ENCODE measurements at places on chromosomes 3 and 15.

- DNase-seq = no peak
These were observed 130.2 kb upstream of the LMOD3 start for GRCh38 chr3:69252631-69253030.

DNA sequence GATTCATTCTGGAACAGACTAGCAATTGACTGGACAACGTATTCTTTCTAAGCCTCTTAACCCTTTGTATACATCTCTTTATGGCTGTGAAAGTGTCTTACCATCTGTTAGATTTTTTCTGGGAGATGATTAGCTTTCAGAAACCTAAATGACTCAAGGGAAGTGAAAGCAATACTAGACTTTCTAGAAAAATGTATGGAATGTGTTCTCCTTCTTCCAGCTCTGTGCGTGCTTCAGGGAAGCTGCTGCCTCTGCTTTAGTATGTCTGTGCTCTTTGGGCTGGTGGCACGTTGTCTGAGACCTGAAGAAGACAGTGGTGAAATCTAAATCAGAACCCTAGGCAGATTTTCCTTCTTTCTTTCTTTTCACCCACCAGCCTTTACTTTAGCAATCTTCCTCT lies 89.5 kb downstream of the ITPR1 start:
- peak; percentile 27 for DNase-seq

- DNase-seq = peak; percentile 19
These were observed 27.6 kb upstream of the UBP1 start for GRCh38 chr3:33467786-33468185.

DNA sequence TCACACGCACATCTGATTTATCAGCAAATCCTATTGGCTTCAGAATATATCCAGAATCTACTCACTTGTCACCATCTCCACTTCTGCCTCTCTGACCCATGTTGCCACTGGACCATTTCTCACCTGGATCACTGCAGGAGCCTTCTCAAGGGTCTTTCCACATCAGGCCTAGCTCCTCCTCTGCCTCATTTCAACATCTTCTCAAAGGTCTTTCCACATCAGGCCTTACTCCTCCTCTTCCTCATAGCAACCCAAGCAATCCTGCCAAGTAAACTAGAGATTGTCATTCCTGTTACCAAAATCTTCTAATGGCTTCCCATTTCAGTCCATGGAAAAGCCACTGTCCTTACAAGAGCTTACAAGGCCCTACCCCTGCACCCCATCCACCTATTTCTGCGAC lies 18.0 kb upstream of the DUT start:
- no peak for DNase-seq

DNA sequence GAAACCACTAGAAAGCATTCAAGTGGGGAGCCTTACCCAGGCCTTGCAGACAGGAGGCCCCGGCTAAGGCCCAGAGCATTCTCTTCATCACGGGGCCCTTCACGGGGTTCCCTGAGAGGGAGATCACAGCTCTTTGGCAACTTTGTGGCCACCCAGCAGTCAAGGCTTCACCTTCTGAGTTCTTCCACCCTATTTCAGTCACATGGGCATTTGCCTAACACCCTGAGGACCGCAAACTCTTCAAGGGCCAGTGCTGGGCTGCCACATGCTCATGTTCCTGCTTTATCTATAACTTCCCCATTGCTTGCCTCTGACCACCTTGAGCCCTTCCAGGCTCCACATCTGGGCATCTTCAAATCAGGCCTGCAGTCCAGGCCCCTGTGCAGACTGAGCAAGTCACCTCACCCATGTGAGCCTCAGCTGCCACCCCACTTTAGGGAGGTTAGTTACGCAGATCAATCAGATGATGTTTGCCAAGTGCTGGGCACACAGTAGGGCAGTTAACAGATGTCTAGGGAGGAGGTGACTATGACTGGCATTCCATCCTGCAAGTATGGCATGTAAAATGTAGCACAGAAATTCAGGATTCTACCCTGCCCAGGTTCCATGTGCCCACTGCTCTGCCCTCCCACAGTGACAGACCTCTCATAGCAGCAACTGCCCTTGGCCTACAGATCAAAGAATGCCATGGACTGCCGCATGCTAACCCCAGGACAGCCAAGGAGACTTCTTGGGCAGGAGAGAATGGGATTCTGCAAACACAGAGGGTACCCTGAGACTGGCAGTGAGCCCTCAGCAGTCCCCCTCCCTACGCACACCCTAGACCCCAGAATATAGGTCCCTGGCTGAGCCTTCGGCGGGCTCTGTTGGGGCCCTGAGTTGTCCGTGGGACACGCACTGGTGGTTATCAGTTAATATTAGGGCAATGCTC lies 37.6 kb upstream of the ZNF710 start:
- no peak for DNase-seq

DNA sequence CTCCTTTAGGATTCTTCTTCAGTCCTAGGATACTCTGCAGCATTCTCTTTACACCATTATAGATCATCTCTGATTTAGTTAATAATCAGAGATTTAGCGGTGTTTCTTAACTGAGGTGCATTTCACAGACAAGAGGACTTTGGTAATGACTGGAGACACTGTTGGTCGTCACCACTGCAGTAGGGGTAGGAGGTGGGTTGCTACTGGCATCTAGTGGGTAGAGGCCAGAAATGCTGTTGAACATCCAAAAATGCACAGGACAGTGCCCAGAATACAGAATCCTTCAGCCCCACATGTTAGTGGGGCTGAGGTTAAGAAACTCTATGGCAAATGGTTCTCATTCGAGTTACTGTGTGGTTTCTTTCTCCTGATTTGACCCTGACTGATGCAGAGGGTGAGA lies 80.4 kb upstream of the LMCD1 start:
- DNase-seq = no peak

DNA sequence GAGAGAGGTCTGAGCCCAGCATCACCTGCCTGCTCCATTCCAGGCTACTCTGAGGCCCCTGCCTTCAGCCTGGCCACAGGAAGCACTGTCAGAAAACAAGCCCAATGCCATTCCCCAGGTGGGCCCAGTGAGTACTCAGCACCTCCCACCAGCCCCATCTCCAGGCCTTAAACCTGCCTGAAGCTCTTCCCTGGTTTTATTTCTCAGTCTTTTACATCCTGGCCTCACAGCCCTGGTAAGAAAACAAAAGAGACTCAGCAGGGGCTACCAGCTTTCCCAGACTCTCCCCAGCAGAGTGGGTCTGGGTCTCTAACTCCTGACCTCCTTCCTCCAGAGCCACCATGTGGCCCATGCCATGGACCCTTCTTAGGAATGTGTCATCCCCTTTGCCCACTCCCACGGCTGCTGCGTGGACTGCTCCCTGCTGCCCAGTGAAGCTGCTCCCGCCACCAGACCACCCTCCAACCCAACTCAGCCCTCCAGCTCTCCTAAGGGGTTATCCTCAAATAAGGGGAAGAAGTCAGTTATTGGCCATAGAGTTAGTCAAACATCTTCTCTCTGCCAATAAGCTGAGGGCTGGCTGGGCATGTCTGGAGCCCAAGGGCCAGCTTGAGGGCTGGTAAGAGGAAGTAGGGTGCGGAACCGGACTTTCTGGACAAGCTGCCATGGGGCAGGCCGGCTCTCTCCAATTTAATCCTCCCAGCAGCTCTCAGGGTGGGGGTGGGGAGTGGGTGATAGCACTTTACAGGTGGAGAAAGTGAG lies 116.7 kb upstream of the LINGO1 start:
- no peak for DNase-seq

GRCh38 chr15:49990835-49991545 lies 128.0 kb downstream of the ATP8B4 start:
- DNase-seq = peak; percentile 92

- DNase-seq = peak; percentile 38
These were observed 105.2 kb upstream of the BOC start for GRCh38 chr3:113105966-113106660.

DNA sequence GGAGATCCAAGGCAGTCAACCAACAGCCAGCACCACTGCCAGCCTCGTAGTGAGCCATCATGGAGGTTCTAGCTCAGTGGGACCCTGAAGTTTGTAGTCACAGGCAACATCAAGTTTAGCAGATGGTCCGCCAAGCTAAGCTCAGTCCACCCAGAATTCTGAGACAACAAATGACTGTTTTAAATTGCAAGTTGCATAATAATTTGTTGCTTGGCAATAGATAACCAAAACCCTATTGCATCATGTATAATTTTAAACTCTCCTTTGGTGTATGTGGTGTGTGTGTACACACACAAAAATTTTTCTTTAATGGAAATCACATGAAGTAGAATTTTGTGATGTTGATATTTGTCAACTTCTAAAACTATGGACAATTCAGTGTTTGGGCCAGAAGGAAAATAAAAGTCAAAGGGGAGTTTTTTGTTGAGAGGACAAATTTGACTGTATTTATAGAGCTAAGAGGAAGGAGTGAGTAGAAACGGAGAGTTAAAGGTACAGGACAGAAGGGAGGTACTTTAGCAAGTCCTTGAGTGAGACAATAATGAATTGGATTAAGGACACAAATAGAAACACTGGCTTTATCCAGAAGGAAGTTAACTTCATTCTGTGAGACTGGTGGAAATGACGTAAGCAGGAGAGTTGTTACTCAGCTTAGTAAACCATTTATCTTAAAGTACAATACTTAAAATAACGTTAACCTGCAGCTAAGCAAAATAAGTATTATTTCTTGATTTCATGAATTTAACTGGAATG lies 83.6 kb downstream of the NCEH1 start:
- DNase-seq = peak; percentile 49
